NCI-H146 (cell line): ENCODE measurements at places on chromosomes 12 and 14.

GRCh38 chr14:56798447-56799342 lies 11.6 kb downstream of the OTX2 start:
- DNase-seq: no peak

DNA sequence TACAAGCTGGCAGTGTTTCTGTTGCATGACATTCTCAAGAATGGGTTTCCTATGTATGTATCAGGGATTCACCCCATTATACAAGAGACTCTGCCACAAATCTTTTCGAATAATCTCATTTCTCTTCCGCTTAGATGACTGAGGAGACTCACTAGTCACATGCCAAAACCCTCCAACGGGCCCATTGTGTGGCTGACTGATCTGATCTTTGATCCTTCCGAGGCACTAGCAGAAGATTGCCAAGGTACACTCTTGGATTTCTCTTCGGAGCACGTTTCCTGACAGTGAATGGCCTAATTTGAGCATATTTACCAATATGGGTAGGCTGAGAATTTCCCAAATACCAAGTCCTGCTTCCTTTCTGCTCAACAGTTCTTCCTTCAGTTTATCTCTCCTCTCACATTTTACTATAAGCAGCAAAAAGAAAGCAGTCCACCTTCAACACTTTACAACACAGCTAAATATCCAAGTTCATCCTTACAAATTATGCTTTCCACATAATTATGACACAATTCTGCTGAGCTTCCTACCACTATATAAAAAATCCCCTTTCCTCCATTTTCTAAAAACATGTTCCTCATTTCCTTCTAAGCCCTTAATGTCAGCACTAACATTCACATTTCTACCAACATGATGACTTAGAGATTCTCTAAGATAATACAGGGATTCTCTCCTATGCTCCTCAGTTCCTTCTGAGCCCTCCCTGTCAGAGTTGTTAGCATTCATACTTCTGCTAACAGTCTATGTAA lies 11.0 kb downstream of the PRPH start:
- DNase-seq: no peak

DNA sequence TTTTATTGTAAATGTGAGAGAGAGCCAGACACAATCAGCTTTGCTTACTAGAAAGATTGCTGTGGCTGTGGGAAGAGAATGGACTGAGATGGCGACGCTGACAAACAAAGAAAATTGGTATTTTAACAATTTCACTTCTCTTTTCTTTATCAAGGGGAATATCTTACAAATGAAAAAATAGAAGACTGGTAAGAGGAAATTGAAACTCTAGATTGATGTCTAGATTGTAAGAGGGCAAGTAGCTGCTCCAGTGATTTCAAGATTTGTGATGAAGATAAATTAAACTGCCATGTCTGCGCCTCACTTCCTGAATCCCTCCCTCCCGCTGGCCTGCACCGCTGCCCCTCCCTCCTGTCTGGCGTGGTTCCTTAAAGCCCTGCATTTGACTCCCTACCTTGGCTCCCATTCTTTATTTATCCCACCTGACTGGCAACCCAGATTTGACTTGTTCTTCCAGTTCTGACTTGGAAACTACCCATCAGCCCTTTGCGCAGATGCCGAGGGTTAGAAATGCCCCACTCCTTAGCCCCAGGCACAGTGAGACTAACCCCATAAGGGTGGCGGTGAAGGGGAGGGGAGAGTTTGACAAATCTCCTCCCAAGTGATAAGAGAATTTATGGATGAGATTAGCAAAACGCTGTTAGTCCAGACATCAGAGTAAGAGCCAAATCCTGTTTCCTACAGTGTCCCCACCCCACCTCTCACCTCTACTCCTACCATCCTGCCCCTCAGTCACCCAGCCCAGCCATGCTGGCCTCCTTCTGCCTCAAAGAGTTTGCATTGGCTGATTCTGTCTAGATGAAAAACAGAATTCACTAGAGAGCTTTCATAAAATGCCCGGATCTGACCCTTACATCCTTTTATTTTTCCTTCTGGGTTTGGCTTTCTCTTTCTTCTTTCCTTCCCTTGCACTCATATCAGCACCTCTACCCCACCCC lies 125.3 kb upstream of the ATF7IP start:
- peak; percentile 80 for DNase-seq

DNA sequence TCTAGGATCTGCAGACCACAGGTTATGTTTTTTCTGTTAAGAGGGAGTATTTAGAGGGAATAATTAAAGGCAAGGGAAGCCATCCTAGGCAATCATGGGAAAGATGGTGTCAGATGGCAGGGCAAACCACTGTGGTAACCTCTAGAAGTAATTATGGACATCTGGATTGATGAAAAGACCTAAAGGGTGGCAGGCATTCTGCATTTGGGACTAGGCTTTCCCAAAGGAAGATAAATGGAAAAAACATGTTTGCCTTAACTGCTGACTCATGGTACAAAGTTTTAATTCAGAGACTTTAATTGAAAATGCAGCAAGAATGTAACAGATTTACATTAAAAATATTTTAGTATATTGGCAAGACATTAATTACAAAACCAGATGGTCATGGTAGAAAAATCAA lies 88.1 kb downstream of the TMEM30B start:
- DNase-seq: peak; percentile 8

DNA sequence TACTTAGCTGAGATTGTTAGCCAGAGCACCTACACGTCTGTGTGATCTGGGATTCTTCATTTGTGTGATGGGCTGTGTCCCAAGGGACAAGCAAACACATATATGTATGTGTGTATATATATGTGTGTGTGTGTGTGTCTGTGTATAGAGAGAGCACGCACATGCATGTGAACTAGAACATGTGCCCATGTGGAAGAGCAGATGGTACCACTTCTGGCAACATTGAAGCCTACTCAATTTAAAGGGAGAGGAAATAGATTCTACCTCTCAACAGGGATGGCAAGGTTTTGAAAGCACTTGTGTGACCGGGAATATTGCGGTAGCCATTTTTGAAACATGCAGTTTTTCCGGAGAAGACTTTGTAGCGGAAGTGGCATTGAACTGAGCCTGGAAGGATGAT lies 1.4 kb downstream of the TOMM20L start:
- DNase-seq: no peak

- no peak for DNase-seq
Measured at GRCh38 chr14:90999299-90999698, 61.1 kb downstream of the RPS6KA5 start.

GRCh38 chr14:69048456-69048855 lies 69.4 kb upstream of the ACTN1 start:
- peak; percentile 1 for DNase-seq

DNA sequence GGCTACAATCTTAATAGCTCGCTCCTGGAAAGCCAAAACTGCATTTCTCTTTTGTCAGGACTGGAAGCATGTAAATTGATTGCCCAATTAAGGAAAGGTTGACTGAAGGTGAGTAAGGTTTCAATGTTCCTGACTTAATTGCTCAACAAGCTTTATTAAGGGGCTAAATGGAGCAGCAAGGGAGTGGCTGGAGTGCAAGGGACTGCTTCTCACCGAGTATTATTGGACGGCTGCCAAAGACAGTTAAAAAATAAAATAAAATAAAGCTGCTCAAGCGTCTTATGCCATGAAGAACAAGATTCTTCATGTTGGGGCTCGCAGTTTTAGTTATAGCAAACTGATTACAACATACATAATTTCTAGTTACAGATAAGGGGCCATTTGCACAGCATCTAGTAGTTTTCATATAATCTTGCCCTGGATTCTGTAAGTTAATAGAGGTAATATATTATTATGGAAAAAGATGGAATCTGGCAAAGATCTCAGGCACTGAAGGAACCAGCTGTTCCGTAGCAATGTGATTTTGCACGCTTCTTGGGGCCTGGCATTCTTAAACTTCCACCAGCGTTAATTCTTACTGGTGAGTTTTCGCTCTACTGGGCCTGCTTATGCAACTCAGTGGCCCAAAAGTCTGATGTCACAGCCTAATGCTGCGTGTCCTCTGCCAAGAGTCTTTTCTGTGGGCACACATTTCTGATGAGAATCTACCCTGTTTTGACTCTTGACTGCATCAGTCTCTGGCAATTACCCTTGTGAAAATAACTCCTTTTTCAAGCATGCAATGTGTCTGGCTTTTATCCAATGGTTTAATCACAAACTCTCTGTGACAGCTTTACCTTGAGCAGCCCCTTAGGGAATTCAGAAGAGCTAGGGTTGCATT lies 108.5 kb downstream of the SLC38A1 start:
- DNase-seq: peak; percentile 44

DNA sequence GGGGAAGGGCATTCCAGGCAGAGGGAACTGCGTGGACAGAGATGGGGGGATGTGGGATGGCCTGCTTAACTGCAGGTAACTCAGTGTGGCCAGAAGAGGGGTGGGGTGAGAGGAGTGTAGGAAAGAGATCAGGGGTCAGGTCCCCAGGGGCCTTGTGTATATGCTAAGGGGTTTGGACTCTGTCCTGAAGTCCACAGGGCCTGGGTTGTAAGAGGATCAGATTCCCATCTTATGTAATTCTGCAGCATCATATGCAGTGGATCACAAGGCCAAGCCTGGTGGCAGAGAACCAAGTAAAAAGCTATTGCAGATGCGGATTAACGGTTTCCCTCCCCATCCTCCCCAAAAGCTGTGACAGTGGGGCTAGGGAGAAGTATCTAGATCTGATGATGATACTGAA lies 8.7 kb downstream of the TCTN1 start:
- no peak for DNase-seq

GRCh38 chr12:57904426-57904825 lies 36.9 kb upstream of the ATP23 start:
- no peak for DNase-seq

- DNase-seq: no peak
Measured at GRCh38 chr12:104357421-104357952, 53.9 kb downstream of the EID3 start.

- no peak for DNase-seq
Measured at GRCh38 chr14:90924621-90925340, 108.6 kb upstream of the TTC7B start.

DNA sequence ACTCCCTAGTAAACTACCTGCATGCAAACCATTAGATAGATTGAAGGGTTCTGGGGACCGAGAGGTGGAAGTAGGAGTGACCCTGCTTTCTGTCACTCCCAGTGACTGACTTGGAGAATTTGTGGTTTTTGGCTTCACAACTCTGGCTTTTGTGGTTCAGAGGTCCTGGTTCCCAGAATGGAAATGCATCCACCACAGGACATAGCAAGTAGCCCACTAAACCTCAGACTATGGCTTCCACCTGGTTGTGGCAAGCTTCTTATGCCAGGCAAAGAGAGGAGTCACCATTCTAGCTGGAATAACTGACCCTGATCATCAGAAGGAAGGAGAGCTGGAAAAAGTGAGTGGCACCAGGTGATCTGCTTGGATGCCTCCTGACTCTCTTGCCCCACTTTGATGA lies 162.4 kb upstream of the TMEM260 start:
- DNase-seq: no peak

- DNase-seq: no peak
Measured at GRCh38 chr14:65370801-65371248, 41.7 kb upstream of the FUT8 start.

DNA sequence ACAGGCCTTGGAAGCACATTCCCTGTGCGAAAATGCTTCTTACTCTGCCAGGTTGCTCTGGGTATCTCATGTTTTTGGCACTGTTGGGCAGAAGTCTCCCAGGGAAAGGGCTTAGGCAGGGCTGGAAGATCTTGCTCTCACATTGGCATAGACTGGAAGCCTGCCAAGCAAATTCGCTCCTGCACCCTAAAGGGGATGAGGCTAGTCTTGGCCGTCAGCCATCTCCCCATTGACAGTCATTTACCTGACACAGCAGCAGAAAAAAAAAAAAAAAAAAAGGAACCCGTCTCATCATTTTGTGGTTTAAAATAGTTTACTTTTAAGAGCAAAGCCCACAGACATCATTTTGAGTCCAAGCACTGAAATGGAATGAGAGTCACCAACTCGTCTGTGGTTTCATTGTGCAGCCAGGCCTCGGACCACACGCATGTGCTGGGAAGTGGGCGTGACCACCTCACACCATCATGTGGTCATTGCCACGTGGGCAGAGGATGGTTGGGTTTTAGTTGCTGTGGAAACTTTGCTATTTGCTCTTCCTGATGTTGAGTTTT lies 84.8 kb downstream of the NRXN3 start:
- DNase-seq: peak; percentile 52

DNA sequence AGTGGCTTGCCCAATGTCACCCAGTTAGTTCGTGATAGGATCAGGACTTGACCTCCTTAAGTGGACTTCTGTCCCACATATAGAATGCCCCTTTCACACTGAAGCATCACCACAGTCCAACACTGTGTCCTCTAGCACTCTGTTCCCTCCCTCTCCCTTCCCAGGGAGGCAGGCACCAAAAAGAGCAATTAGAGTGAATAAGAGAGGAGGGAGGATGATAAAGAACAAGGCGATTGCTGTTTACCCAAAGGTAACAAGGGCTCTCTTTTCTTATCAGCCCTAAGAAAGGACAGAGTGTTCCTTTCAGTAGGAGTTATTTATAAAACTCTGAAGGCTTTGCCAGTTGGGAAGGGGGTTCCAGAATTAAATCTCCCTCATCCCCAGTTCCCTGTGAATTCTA lies 192.7 kb upstream of the ATP2B1 start:
- DNase-seq: no peak

GRCh38 chr14:103348154-103348553 lies 14.1 kb downstream of the EIF5 start:
- no peak for DNase-seq

DNA sequence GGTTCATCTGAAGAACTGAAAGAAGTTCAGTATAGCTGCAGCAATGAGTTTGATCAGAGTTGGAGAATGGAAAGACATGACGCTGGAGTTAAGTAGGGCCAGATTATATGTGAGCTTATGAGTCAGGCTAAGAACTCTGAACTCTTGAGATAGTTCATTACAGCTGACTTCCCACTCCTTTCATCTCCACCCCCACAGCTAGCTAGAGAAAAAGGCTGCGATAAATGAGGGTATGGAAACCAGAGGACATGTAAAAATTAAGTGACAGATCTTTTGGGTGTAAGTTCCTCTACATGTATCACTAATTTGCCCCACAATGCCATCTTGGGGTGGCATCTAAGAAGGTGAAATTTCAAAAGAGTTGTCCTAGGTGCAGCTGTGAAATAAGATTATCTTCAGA lies 28.6 kb downstream of the PYM1 start:
- DNase-seq: no peak

DNA sequence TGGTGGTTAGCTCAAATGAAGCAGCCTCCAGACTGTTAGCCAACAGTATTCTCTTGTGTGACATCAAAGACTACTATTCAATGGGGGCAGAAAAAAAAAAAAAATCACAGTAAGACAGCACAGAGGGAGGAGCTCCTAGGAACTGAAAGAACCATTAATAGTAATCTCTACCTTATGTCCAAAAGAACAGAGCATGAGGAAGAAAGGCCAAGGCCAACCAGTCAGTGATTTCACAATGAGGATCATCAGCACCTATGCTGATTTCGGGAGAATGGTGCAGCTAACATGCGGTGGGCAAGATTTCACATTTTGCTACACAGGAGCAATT lies 66.3 kb upstream of the SOX5 start:
- no peak for DNase-seq

GRCh38 chr14:103966631-103967030 lies 24.3 kb upstream of the RD3L start:
- DNase-seq: no peak
